ENCODE measurements at places on chromosomes 6 and 20.

GRCh38 chr6:13400772-13401171 is 72.4 kb upstream of the TBC1D7 start:
- no peak for DNase-seq

DNA sequence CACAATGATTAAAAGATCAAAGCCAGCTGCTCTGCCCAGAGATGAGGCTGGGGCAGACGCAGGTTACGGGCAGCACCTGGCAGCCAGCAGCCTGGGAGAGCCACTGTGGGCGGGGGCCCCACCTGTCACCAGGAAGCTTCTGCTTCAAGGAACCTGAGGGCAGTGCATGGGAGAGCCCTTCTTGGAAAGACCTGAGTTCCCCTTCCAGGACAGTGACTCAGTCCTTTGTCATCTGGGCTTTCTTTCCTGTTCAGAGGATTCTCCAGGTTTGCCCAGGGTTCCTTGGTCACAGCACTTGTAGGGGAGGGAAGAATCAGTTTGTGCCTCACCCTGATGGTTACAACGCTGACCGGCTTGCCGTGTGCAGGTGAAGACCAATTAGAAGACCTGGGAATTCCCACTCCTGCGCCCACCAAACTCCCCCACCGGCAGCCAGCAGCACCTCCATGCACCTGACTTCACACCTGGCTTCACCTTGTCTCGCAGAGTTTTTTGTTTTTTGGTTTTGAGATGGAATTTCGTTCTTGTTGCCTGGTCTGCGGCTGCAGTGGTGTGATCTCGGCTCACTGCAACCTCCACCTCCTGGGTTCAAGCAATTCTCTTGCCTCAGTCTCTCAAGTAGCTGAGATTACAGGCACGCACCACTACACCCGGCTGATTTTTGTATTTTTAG is 2.0 kb downstream of the ZBP1 start:
- peak; percentile 13 for DNase-seq

DNA sequence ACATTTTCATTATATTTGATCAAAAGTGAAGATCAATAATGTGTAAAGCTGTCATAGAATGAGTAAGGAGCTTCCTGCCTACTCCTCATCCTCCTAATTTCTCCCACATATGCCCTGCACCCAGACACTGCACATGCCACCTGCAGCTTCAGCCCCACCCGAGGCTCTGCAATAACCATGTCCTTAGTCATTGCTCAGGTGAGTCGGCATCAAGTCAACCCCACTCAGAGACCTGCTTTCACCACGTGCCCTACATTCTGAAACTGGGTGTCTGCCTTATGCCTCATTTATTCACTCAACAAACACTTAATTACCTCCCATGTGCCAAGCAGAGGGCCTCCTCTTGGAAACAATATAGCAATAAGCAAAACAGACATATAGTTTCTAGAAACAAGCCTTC is 15.4 kb upstream of the TNFAIP3 start:
- DNase-seq, result no peak

- DNase-seq, result no peak
Observed at GRCh38 chr6:118529756-118530155, 18.3 kb upstream of the PLN start.

DNA sequence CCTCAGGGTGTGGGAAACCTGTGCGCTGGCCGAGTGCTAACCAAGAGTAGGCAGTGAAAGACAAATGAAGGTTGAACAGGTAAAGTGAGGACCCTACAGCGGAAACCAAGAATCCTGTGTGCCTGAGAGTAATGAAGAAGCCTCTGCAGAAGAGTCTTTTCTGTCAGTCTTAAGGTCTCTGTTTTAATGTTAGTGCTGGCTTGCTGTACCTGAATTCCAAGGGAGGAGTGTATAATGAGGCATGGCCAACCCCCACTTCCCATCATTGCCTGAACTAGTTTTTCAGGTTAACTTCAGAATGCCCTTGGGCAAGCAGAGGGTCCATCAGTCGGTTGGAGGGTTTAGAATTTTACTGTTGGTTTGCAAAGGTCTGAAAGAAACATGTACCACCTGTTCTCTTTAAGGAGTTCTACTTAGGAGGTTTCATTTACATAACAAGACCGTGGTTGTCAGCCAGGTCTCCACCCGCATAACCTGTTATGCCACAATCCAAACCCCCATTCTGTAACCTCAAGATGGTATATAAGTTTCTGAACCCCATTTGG is 589 bp upstream of the PDCD2 start:
- DNase-seq, result no peak

DNA sequence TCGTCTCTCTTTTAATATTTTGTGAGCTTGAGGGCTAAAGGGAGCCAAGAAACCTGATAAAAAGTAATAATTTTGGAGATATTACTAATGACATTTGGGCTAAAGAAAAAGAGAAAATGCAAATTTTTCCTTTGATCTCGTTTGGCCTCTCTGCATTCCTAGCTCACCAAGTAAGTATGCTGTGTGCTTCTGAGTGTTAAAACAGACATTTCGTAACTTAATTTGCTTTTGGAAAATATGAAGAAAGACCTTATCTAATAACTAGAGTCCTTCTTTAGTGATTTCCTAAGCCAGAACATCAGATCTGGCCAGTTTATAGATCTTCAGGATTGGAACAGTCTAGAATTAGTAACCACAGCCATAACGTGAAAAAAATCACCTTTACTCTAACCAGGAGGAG is 872.9 kb upstream of the SLC35B3 start:
- no peak for DNase-seq

DNA sequence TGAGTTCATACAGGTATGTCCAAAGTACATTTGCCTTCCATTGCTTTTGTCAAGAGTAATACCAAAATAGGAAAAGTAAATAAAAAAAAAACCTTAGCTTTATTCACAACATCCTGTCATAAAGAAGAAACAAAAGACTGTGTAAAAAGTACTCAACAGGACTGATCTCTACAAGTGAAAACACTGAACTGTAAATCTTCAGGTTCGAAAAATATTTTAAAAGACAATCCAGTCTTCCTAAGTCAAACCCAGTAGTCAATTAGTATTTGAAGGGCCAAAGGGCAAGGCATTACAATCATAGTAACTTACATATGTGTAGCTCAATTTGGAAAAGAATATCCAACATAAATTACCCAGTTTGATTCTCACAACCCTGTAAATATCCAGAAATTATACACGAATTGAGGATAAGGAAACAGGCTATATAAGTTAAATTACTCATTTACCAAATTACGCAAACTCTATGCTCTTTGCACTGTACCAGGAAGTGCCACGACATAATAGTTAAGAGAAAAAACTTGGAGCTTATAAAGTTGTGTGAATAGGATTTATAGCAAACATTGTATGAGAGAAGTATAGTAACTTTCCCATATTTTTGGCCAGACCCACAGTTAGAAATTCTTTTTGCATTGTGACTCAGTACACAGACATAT is 21.2 kb downstream of the PTPRK start:
- no peak for DNase-seq

DNA sequence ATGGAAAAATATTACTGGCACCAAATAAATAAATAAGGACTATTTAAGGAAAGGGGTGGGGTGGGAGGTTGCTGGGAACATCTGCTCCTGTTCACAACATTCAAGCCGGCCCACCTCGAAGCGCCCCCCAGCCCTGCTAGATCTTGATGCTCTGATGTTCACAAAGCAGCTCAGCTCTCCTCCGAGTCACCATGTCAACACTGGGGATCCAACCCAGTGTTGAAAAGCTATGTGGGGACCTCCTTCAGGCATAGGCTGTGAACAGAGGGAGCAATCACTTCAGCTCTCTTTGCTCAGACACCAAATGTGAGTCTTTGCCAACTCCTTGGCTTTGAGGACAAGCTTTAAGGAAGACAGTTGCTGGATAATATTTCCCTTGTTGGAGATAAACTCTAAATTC is 176.8 kb upstream of the NT5E start:
- no peak for DNase-seq

- no peak for DNase-seq
Observed at GRCh38 chr6:128149796-128150195, 248.9 kb upstream of the THEMIS start.

DNA sequence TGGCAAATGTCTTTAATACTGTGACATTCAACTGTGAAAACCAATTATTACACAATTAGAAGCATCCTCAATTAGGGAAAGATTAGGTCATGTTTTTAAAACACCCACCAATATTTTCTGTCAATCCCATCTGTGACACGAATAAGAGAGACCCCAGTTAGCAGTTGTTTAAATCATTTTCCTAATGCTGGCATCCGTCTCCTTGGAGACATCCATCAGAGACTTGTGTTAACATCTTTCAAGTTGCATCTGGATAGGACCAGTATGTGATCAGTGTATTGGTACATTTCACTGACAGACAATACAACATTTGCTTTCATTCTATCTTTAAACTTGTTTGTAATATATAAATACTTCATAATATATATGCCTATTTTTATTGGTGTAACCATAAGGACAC is 420.7 kb upstream of the RNF217 start:
- DNase-seq, result no peak

DNA sequence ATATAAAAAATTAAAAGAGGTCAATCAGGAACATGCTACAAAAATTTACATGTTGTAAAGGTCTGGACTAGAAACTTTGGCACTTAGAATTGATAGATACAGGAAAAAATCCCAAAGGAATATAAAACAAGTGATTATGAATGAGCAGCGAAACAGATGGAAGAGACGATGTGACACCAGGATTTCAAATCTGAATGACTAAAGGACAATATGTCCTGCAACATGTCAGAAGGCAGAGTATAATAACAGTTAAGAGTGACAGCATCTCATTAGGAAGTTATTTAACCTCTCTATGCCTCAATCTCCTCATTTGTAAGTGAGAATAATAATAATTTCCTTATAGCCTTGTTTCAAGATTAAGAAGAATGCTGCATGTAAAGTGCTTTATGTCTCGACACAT is 50.3 kb downstream of the FRK start:
- no peak for DNase-seq

DNA sequence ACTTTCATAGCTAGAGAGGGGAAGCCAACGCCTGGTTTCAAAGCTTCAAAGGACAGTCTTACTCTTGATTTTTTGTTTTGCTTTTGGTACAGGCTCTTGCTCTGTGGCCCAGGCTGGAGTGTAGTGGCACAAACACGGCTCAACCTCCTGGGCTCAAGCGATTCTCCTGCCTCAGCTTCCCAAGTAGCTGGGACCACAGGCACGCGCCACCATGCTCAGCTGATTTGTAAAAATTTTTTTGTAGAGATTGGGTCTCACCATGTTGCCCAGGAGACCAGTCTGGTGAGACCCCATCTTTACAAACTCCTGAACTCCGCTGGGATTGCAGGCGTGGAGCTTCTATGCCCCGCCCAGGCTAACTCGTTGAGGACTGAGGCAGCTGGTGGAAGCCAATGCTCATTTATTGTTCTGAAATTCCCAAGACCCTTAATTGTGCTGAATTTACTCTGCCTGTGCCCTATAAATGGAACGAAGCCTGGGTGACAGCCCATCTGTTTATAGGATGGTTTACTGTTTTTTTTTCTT is 18.0 kb downstream of the SRSF3 start:
- DNase-seq, result no peak
